ENCODE measurements at places on chromosomes 13 and 19.
A peak's percentile ranks its signal among the peaks of the same experiment; 100 is the strongest.

GRCh38 chr13:108226184-108226583, 8.0 kb downstream of the ABHD13 start:
- DNase-seq, result no peak

DNA sequence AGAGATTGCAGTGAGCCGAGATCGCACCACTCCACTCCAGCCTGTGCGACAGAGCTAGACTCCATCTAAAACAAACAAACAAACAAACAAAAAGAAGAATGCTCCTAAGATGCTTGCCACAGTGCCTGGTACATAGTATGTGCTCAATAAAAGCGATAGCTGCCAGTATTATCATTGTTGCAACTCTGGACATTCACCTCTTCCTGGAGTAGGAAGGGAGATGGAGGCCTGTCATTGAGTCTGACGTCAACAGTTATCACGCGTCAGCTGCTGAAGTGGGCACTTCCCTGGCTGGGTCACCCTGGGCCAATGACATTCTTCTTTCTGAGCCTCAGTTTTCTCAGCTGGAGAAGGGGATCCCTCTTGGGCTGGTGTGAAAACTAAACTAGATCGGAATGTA, 4.2 kb upstream of the PLAUR start:
- DNase-seq, result no peak

DNA sequence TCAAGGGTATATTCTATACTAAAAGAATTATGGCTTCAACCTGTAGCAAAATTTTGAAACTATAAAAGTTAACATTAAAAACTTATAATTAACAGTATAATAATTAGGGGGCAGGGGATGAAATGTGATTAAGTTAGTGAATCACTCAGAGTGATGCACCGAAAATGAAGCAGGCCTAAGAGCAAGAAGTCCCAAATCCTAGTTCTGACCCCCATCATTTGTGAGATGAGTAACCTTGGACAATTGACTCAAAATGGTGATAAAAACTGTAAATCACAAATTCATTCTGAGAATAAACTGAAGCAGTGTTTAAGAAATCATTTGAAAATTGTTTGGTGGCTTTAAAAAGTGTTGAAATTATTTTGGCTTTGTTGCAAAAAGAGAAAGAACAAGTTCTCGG, 56.8 kb downstream of the KLF12 start:
- DNase-seq, result no peak

- DNase-seq, result no peak
Measured at GRCh38 chr13:28297341-28297740, 159.0 kb downstream of the PAN3 start.

DNA sequence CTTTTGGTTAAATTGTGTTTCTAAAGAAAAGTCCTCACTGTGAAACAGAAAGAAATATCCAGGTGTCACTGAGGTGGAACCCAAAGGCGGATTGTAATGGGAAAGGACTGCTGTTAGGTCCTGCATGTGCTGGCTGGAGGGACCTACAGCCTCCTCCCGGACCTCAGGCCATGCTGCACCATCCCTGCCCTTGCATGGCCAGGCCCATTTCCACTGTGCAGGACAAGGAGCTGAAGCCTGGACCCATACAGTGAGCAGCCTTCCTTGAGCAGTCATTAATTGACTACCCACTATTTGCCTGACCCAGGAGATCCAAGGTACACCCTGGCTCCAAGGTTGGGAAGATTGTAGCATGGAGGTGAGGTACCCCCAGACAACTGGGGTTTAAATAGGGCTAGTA, 17.6 kb downstream of the VSTM2B start:
- DNase-seq, result no peak

- DNase-seq, result no peak
Measured at GRCh38 chr19:10419646-10420443, 493 bp upstream of the PDE4A start.

DNA sequence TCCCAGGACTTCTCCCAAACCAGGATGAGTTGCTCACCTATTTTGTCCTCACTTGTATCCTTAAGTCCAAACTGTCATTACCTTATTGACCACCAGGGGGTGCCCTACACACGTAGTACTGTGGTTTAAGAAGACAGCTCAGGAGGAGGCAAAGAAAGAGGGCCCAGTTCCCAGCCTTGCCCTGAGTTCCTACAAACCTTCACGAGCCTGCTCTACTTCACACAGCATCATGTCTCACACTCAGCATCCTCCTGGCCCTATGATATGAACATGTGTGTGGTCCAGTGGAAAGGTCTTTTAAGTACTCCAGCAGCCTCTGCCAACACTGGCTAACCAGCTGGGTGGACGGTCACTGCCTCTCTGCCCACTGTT, 8.1 kb upstream of the ZNF784 start:
- peak; percentile 79 for DNase-seq

DNA sequence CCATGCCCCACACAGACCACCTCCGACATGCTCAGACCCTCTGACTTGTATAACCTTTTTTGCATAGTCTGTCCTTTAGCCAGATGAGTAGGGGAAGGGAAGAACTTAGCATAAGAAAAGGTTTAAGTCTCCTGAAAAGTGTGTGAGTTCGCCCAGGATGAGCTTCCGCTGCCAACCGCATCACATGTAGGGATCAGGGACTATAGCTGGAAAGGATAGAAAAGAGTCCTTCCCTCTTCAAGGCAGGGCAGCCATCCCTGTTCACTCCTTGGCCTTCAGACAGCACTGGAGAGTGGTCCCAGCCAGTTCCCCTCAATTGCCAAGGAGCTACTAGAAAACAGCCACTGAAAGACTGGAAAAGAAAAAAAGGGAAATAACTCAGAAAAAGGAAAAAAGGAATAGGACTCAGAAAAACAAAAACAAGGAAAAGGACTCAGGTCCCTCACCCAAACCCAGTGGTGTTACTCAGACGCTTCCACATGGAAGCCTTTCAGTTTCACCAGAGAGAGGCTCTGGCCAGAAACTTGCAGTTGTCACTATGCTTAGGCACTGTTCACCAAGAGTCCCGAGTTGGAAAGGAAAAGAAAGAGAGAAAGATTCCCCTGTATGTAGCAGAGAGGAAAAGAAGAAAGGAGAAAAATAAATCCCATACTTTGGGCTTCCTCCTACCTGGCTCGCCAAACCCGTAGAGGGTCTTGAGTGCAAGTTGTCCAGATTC, 5.6 kb upstream of the TM9SF2 start:
- DNase-seq, result no peak

- DNase-seq, result no peak
Measured at GRCh38 chr13:83204886-83205285, 677.4 kb downstream of the SLITRK1 start.

GRCh38 chr13:49563516-49563915, 21.8 kb downstream of the RCBTB1 start:
- no peak for DNase-seq

GRCh38 chr13:87669379-87669978, 1.7 kb upstream of the SLITRK5 start:
- no peak for DNase-seq

DNA sequence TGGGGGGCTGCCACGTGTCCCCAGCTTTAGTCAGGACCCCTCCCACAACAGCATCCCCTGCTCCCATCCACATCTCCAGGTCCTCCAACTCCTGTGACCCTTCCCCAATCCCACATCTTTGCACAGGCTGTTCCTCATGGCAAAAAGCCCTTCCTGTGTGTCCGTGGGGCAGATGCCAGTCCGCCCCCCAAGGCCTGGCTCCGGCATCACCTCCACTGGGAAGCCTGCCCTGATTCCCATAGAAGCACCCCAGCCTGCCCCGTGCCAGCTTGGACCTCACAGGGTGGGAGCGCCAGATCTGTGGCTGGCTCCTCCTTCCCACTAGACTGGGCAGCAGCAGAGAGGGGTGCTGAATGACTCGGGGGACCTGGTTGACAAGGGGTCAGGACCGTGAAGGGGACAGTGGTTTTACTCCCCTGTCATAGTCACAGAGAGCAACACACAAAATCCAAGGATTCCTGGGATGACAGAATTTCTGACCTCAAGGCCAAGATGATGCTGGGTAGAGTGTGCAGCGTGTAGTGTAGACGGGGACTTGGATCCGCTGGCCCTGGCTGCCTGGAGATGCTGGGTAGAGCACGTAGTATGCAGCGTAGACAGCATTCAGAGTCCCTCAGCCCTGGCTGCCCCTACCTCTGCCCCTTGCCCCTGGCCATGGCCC, 13.3 kb downstream of the KLF2 start:
- no peak for DNase-seq

- DNase-seq, result no peak
Measured at GRCh38 chr19:6047741-6048251, 62.5 kb downstream of the RFX2 start.

DNA sequence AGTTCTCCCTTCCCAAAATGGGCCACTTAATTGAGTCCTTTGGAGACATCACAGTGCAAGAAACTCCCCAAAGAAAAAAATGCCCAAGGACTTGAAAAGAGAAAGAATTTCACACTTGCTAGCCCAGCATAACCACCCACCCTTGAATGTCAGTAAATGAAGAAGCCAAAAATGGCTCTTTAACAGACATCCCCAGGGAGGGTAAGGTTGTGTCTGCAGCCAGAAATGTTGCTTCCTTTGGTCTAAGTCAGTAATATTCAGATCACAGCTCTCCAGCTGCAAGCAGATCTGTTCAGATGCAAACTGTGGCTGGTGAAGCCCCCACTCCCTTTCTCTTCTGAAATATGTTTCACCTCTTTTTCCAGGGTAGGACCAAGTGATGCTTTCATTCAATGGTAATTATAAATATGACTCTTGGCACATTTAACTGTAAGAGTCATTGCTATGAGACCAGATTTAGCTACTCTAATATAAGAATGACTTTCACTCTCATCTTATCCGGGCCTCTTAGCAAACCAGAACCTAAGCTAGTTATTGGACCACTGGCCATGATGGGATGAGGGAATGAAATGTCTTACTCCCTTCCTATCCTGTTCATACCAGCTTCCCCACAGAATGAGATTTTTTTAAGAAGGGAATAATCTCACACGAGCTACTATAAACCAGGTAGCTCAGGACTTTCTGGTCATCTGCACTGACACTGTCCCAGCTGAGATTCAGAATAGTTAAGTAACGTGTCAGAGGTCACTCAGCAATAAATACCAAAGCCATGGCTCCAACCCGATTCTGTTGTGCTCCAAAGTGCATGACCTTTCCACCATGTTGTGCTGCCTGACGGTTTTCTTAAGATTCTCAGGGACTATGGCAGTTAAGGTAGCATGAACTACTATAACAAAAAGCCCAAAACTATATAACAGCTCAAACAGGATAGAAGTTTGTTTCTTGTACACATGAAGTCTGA, 234.1 kb downstream of the FOXO1 start:
- no peak for DNase-seq

DNA sequence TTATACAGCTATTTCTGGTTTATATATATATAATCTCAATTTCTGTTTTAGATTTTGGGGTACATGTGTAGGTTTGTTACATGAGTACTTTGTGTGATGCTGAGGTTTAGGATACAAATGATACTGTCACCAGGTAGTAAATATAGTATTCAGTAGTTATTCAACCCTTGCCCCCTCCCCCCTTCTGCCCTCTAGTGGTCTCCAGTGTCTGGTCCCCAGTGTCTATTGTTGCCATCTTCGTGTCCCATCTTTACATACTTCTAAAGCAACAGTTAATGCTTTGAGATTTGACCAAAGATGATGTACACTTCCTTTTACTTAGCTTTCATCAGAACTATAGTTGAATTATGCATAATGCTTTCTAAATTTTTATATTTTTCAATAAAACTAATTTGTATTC, 1623.4 kb upstream of the PRR20A start:
- no peak for DNase-seq

DNA sequence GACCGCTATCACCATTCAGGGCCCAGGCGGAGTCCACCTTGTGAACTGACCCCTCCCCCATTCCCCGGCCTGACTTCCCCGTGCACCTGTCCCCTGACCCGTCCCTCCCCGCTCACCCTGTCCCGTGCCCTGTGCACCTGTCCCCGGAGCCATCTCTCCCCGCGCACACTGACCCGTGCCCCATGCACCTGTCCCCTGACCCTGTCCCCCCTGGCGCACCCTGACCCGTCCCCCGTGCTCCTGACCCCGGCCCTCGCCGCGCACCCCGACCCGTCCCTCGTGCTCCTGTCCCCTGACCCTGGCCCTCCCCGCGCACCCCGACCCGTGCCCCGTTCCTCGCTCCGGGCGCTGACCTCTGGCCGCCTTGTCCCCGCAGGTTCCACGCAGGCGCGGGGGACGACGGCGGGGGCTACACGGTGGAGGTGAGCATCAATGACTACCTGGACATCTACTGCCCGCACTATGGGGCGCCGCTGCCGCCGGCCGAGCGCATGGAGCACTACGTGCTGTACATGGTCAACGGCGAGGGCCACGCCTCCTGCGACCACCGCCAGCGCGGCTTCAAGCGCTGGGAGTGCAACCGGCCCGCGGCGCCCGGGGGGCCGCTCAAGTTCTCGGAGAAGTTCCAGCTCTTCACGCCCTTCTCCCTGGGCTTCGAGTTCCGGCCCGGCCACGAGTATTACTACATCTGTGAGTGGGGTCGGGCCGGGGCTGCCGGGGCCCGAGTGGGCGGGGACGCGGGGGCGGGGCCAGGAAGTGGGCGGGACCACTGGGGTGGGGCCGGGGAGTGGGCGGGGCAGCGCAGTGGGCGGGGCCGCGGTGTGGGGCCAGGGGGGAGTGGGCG, 9.7 kb downstream of the EFNA2 start:
- DNase-seq, result no peak

DNA sequence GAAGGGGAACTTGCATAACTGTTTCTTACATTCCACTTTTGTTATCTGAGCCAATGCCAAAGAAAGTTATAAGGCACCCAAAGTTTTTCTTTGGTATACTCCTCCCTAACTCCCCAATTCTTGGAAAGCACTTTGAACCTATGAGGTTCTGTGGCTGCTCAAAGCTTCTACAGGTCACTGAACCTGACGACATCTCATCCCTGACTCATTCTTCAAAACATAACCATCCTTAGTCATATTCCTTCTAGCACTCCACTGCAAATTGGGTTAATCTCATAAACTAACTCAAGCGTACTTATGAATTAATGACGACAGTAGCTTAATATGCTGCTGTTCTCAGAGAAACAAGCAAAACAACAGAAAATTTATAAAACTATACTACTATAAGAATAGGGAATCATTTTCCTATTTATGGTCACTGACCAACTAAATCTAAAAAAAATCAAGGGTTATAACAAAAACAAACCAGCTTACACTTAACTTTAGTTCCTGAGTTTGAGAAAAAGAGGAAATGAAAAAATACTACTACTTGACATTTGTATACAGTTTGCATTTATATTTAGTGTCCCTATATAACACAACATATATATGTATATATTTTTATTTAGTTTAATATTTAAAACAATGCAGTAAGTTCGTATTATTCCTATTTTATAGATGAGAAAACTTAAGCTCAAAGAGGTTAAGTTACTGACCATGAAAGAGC, 69.1 kb downstream of the CAB39L start:
- DNase-seq, result peak; percentile 41

- DNase-seq, result no peak
Measured at GRCh38 chr13:62583466-62583865, 1167.8 kb upstream of the PCDH20 start.

- no peak for DNase-seq
Measured at GRCh38 chr19:21569494-21569865, 64.1 kb downstream of the ZNF429 start.

- no peak for DNase-seq
Measured at GRCh38 chr13:72384879-72385278, 342.6 kb downstream of the MZT1 start.

DNA sequence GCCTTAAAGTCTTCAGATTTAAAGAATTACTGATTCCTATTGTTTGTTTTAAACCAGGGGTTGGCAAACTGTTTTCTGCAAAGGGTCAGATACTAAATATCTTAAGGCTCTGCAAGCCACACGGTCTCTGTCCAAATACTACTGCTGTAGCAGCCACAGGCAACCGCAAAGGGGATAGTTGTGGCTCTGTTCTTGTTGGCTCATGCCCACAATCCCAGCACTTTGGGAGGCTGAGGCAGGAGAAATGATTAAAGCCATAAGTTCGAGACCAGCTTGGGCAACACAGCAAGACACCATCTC, 22.4 kb downstream of the RANBP3 start:
- DNase-seq, result no peak
